ENCODE measurements at places on chromosomes 7 and 10.
A peak's percentile ranks its signal among the peaks of the same experiment; 100 is the strongest.

DNA sequence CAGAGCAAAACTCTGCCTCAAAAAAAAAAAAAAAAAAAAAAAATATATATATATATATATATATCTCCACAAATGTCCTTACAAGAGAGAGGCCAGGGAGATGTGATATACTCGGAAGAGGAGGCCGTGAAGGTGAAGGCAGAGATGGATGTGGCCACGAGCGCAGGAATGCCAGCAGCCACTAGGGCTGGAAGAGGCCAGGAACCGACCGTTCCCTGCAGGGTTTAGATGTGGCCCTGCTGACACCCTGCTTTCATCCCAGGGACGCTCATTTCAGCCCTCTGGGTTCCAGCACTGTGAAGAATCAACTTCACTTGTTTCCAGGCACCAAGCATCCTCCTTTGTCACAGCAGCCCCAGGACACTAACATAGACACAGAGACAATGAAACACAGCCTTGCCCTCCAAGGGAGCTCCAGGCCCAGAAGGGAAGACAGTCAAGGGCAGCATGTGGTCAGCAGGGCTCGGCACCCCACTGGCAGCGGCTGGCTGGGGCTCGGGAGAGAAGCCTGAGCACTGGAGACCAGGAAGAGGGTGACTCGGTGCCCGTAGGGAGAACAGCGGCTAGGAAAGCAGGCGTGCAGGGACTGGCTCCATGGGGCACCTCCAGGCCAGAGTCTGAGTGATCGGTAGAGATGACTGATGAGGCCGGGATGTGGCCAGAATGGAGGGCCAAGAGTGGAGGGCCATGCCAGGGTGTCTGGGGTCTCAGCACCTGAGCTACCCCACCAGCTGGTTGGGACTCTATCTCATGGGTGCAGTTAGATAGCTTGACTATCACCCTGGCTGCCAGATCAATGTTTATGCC, 7.6 kb downstream of the WDR86 start:
- DNase-seq, result no peak

- no peak for DNase-seq
Measured at GRCh38 chr7:75688200-75689136, 50.3 kb downstream of the HIP1 start.

GRCh38 chr10:49287689-49288340, 11.2 kb upstream of the C10orf71 start:
- no peak for DNase-seq

DNA sequence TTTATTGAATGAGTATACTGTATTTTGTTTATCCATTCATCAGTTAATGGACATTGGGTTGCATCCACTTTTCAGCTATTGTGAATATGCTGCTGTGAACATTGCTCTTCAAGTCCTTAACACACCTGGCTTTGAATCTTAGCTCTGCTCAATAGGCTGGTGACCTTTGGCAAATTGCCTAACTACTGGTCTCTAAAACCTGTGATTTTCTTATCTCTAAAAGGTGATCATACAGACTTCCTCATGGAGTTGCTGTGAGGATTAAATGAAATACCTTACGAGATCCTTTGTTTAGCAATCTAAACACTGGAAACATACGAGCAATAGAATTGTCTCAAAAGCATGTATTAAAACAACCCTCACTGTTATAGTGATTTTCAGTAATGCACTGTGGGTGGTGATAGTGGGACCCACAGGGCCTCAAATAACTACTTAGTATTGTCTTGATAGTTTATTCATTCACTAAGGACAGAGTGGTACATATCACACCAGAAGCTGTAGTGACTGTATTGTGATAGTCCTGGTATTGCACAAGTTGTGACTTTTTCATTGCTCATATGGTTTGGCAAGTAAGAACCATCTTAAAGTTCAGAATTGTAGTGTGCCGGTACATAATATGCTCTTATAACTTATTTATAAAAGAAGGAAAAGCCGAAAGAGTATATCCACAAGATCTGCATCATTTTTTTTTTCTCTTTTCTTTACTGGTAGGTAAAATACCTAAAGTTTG, 257.6 kb downstream of the EXOC4 start:
- no peak for DNase-seq

GRCh38 chr10:128025437-128025836, 100.8 kb downstream of the MKI67 start:
- no peak for DNase-seq

DNA sequence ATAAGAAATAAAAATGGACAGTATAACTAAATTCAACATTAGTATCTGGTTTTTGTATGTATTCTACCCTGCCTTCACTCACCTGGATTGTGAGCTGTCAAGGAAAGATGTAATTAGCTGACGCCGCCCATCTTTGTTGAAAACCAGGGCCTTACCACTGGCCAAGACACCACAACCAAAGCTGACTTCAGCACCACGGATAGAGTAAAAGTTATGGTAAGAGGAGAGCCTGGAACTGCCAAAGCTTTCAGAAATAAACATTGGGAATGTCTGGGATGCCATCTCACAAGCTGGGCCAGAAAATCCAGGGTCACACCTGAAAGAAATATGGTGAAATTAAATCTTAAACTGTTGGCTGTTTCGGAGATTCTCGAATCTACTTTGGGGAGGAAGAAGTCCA, 190.1 kb upstream of the SLC26A5 start:
- DNase-seq, result no peak

- peak; percentile 32 for DNase-seq
Measured at GRCh38 chr10:11551916-11552602, 59.4 kb downstream of the USP6NL start.

DNA sequence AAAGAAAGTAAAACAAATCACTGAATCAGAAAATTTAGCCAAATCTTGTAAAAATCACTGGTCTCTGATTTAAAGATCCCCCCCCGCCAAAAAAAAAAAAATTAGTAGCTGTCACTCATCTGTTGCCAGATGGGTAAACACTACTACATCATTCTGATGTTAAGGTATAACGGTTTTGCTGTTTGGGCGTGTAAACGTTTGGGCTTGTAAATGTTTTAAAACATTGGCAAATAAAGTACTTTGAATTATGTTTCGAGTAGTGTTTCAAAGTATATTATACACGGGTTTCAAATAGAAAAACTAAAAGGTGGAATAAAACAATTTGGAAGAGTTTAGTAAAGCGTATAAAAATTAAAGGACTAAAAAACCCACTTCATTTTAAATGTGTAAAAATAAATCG, 1.5 kb downstream of the TMEM229A start:
- DNase-seq, result no peak
